ENCODE measurements at places on chromosomes 13 and 19. TPM values are rescaled to one million over a fixed set of nuclear protein-coding genes. Genes with fewer than 3 reads are reported as not detected.

NEK5 gene
- 0.97 TPM for total RNA-seq

DNA sequence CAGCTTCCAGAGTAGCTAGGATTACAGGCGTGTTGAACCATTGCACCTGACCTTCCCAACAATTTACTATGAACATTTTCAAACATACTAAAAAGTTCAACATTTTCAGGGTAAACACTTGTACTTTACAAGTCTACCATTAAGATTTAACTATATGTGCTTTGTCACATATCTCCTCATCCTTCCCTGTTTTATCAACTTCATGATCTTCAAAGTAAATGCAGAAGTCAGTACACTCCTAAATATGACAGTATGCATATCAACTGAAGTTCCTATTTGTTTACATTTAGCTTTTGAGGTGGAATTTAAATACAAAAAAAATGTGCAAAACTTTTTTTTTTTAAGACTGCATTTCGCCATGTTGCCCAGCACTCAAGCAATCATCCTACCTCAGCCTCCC is 18.5 kb downstream of the LNX2 start:
- no peaks in the 10 kb centered on the region for H3K36me3 ChIP-seq
- H3K27ac ChIP-seq: no peak overlapping the region
- H3K27me3 ChIP-seq: no peaks in the 10 kb centered on the region
- H3K4me1 ChIP-seq: peaks cover 7% of the 10 kb centered on the region

- DNase-seq: no peak
- no peak overlapping the region for H3K27ac ChIP-seq
- peaks cover 14% of the 10 kb centered on the region for H3K27me3 ChIP-seq
- H3K4me3 ChIP-seq: peak overlapping the region; percentile 75
Observed at GRCh38 chr19:17687141-17687856, 855 bp downstream of the UNC13A start.

DNA sequence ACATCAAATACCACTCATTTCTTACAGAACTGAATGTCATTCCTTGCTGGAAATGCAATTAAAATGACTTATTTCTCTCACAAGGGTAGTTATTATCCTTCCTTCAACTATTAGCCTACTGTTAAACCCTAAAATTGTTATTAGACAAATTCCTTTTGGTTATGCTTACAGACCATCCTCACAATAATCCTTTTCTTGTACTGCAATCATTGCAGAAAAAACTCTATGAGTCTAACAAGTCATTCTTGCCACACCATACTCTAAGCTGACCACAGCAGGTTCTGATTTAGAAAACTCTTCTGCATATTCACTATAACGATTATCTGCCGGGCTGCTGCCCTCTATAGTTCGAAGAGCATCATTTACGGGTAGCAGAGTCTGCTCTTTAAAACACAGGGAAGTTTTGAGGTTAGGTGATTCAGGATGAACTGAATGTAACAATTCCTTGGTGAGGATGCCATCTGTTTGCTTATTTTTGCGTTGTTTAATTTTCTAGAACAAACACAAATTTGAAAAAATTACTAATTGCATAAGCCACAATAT is 38.2 kb downstream of the MTMR6 start:
- no peaks in the 10 kb centered on the region for H3K4me1 ChIP-seq
- no peak overlapping the region for H3K27ac ChIP-seq
- no peak for DNase-seq
- H3K36me3 ChIP-seq: peaks cover 14% of the 10 kb centered on the region
- no peaks in the 10 kb centered on the region for H3K27me3 ChIP-seq

GRCh38 chr19:7650148-7650547 is 13.2 kb downstream of the STXBP2 start:
- no peaks in the 10 kb centered on the region for H3K36me3 ChIP-seq
- peaks cover 8% of the 10 kb centered on the region for H3K27me3 ChIP-seq
- no peak overlapping the region for H3K27ac ChIP-seq
- H3K4me1 ChIP-seq: peaks cover 3% of the 10 kb centered on the region
- DNase-seq: no peak

DNA sequence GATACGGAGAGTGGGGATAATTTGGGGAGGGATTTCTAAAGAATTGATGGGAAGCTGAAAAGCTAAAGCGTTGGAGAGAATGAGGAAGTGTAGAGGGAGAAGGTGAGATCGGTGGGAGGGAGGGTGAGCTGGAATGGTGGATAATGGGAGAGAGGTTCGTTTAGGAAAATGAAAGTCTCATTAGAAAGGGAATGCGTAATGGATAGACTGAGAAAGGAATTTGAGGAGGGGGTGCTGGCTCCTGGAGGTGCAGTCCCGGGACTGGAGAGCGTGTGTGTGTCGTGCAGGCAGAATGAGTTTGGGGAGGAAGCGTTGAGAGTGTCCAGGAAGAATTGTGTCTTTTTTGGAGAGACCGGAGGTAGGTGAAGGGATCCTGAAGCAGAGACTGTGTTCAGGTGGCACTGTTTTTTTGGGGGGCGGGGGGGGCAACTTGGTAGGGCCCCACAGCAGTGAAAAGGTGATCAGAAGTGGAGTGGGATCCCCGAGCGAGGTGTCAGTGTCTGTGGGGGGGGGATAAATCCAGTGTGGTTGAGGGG is 1.4 kb downstream of the ACTN4 start:
- peak overlapping the region; percentile 98 for H3K27ac ChIP-seq
- peak overlapping the region; percentile 100 for H3K4me3 ChIP-seq
- DNase-seq: no peak
- H3K36me3 ChIP-seq: peaks cover 17% of the 10 kb centered on the region
- H3K4me1 ChIP-seq: peaks cover 60% of the 10 kb centered on the region
- H3K27me3 ChIP-seq: peaks cover 19% of the 10 kb centered on the region

THSD1 gene
- total RNA-seq: 346 TPM

- no peak overlapping the region for H3K27ac ChIP-seq
- no peak overlapping the region for H3K4me3 ChIP-seq
- H3K36me3 ChIP-seq: no peaks in the 10 kb centered on the region
- DNase-seq: no peak
Observed at GRCh38 chr13:35909091-35909490, 222.1 kb downstream of the DCLK1 start.

DNA sequence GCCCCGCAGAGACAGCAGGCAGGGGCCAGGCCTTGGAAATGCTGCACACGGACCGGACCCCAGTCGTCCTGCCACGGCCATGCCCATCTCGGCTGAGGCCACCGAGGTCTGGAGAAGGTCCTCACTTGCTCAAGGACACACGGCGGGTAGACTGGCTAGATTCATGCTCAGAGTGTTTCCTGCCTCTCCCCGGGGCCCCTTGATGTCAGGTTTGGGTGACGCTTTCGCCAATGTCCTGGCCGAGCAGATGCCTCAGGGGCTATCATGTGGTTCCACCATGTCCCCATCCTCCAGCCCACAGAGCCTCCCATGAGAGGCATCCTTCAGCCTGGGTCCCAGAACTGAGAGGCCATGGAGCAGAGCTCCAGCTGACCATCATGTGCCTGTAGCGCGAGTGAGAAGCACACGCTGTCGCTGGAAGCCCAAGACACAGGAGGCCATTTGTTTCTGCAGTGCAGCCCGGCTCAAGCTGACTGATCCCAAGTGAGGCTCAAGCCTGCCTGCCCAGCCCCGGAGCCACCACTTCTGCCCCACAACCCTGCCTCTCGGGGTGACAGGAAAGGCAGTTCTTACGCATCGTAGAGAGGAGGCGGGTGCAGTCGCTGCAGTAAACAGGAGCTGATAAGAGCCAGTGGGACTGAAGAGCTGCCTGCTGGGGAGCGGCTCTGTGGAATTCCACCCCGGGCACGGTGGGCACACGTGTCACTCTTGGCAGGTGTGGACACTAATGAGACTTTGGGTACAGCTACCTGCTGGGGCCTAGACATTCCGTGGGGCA is 53.9 kb upstream of the GAS6 start:
- H3K36me3 ChIP-seq: peaks cover 17% of the 10 kb centered on the region
- peaks cover 14% of the 10 kb centered on the region for H3K27me3 ChIP-seq
- no peaks in the 10 kb centered on the region for H3K4me1 ChIP-seq
- no peak for DNase-seq

DNA sequence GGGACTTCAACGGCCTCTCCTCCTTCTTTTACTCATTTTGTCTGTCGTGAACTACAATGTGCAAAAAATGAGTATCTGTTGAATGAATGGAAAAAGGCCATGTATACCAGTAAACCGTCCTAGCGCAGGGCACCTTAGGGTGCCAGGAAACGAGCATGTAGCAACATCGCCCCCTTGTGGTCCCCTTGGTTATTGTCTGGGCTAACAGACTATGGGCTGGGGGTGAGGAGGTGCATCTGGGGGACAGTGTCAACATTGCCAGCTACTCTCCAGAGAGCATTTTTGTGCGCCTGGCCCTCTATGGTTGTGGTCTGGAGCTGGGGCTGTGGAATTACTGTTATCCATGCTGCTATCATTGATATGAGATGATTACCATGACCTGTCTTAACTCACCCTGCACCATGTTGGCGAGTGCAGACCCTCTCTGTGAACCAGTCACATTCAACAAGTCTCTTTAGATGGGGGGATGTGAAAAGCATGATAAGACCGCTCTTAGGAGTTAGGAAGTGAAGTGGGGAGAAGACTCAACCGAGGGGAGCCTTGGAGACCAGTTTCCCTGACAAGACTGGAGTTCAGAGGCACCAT is 22.8 kb upstream of the SIGLEC11 start:
- DNase-seq: peak; percentile 50
- H3K27me3 ChIP-seq: peaks cover 8% of the 10 kb centered on the region
- peak overlapping the region; percentile 50 for H3K27ac ChIP-seq
- H3K4me3 ChIP-seq: no peak overlapping the region
- H3K4me1 ChIP-seq: no peaks in the 10 kb centered on the region

GRCh38 chr19:15332311-15332996 is at the start of gene BRD4:
Gene BRD4 (minus strand): TSS chr19:15332539. CDS start chr19:15273099, 59,440 bp downstream.
- peak within 1 kb of the TSS; percentile 99 for H3K4me3 ChIP-seq
- peak; percentile 76 for DNase-seq
- H3K36me3 ChIP-seq: peaks cover 9% of the 10 kb centered on the region

- no peaks in the 10 kb centered on the region for H3K36me3 ChIP-seq
- H3K27ac ChIP-seq: no peak overlapping the region
- H3K27me3 ChIP-seq: peaks cover 12% of the 10 kb centered on the region
- no peak for DNase-seq
- no peak overlapping the region for H3K4me3 ChIP-seq
Observed at GRCh38 chr19:8988204-8988603, 22.0 kb downstream of the MUC16 start.

DNA sequence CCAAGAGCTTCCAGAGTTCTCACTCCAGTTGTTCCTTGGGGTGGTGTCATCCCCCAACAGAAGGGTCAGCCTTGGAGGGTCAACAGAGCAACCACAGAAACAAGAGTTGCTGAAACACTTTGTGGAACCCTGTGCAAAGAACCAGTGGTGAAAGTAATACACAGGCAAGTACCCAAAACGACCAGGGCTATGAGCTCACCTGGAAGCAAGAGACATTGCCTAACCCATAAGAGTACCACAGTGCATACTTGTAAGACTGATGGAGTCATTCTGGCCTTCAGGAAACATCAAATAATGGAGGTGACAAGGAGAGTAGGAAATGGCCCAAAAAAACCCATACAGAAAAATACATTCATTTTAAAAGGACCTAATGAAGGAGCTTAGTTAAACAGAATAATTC is 184.3 kb upstream of the TSC22D1 start:
- peaks cover 2% of the 10 kb centered on the region for H3K27me3 ChIP-seq
- peaks cover 16% of the 10 kb centered on the region for H3K4me1 ChIP-seq
- H3K27ac ChIP-seq: no peak overlapping the region

DNA sequence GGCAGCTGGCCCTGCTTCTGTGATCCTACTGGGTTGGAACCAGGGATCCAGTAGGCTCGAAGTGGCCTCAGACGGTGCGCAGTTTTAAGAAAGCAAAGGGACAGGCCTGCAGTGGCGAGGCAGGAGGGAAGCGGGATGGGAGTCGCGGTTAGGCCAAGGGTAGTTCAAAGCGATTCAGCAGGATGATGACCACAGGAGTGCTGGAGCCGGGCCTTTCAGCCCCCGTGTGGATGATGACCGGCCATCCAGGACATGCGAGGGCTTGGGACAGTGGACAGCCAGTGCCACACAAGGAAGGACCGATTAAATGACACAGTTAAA is 854 bp downstream of the RNASEH2B start:
- H3K27me3 ChIP-seq: peaks cover 3% of the 10 kb centered on the region
- DNase-seq: peak; percentile 23
- H3K4me3 ChIP-seq: peak overlapping the region; percentile 71
- H3K27ac ChIP-seq: no peak overlapping the region
- peaks cover 8% of the 10 kb centered on the region for H3K4me1 ChIP-seq

NDUFS7 gene
- total RNA-seq: 84.0 TPM

- no peaks in the 10 kb centered on the region for H3K27me3 ChIP-seq
- no peak for DNase-seq
- H3K4me1 ChIP-seq: no peaks in the 10 kb centered on the region
- no peaks in the 10 kb centered on the region for H3K36me3 ChIP-seq
- H3K27ac ChIP-seq: no peak overlapping the region
Observed at GRCh38 chr13:53759016-53759415, 730.4 kb downstream of the OLFM4 start.

DNA sequence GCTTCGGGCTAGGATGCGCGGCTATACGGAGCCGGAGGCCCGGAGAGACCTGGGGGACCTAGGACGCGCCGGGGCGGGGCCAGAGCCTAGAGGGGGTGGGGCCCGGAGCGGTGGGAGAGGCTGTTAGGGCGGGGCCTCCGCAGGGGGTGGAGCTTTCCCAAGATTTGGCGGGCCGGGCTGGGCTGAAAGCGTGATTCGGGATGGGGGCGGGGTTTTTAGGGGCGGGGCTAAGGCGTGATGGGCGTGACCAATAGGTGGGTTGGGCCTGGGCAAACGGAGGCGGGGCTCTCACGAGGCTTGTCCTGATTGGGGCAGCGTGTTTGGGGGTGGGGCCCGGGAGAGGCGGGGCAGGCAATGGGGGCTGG is 439 bp downstream of the RAB11B start:
- H3K4me3 ChIP-seq: peak overlapping the region; percentile 83
- peak; percentile 98 for DNase-seq
- peaks cover 2% of the 10 kb centered on the region for H3K27me3 ChIP-seq
- H3K4me1 ChIP-seq: peaks cover 43% of the 10 kb centered on the region
- H3K36me3 ChIP-seq: peaks cover 18% of the 10 kb centered on the region

FGF21 gene
- total RNA-seq: not detected

DNA sequence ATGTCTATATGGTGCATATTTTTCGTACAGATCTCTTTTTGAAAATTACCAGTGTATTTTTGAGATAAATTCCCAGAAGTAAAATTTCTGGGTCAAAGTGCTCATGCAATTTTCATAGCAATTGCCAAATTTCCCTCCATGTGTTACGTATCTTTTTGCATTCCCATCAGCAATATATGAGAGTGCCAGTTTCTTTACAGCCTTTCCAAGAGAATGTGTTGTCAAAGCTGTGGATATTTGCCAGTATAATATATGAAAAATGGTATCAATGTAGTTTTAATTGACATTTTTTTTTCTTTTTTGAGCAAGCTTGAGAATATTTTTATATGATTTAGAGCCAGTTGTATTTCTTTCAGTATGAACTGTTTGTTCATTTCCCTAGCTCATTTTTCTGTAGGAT is 399.0 kb upstream of the KLF12 start:
- no peaks in the 10 kb centered on the region for H3K27me3 ChIP-seq
- H3K27ac ChIP-seq: no peak overlapping the region
- no peaks in the 10 kb centered on the region for H3K36me3 ChIP-seq
- DNase-seq: no peak
- no peaks in the 10 kb centered on the region for H3K4me1 ChIP-seq

FAM32A gene
- 90.1 TPM for total RNA-seq

PALM gene
- total RNA-seq: 42.0 TPM

MIR17HG gene
- 3.3 TPM for total RNA-seq

- peaks cover 2% of the 10 kb centered on the region for H3K27me3 ChIP-seq
- no peaks in the 10 kb centered on the region for H3K36me3 ChIP-seq
- no peak overlapping the region for H3K27ac ChIP-seq
- H3K4me1 ChIP-seq: no peaks in the 10 kb centered on the region
- H3K4me3 ChIP-seq: no peak overlapping the region
Observed at GRCh38 chr19:3302755-3303154, 63.6 kb upstream of the NFIC start.

GRCh38 chr19:56601375-56601774 is 6.3 kb downstream of the ZNF71 start:
- peaks cover 6% of the 10 kb centered on the region for H3K27me3 ChIP-seq
- H3K27ac ChIP-seq: no peak overlapping the region
- DNase-seq: no peak

ZNF66 gene
- total RNA-seq: 17.6 TPM
